Activated CD8-positive, alpha-beta memory T cell treated with anti-CD3 and anti-CD28 coated beads for 1 hour (primary cell): ENCODE measurements at places on chromosomes 6 and 20.

- DNase-seq: no peak
Observed at GRCh38 chr20:21520702-21521595, 7.1 kb upstream of the NKX2-2 start.

DNA sequence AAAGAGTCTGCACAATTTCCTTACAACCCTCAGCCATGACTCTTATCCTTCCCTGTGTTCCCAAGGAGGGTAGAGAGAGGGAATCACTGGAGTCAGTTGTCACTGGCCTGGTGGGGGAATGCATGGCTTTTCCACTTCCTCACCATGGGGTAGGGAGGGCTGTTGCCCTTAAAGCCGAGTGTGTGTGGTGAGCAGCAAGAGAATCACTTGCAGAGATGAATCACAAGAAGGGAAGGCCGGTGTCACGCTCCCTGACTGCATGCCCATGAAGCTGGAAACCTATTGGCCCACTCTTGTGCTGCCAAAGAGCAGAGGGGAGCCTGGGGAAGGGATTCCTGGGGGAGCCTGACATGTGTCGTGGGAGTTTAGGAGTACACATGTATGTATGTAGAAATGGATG is 18.1 kb upstream of the BMP6 start:
- no peak for DNase-seq

DNA sequence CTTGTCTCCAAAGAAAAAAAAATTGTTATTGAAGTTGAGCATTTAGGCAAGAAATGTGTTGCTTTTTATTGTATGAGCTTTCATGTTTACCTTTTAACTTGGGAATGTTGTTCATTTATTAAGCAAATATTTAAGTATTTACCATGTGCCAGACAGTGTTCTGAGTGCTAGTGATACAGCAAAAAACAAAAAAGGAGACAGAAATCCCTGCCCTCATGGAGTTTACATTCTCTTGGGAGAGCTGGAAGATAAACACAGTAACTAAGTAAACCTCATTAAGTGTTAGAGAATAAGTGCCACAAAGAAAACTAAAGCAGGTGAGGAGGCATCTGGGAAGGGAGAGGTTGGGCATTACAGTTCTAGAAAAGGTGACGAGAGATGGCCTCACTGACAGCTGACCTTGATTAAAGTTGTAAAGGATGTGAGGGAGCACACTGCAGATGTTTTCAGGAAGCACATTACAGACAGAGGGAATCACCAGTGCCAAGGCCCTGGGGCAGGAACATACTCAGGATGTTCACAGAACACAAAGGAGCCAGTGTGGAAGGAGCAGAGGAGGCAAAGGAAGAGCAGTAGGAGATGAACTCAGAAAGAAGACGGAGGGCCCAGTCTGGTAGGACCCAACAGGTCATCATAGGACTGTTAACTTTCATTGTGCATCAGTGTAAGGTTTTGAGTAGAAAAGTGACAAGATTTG is 33.5 kb downstream of the XRN2 start:
- DNase-seq: no peak

DNA sequence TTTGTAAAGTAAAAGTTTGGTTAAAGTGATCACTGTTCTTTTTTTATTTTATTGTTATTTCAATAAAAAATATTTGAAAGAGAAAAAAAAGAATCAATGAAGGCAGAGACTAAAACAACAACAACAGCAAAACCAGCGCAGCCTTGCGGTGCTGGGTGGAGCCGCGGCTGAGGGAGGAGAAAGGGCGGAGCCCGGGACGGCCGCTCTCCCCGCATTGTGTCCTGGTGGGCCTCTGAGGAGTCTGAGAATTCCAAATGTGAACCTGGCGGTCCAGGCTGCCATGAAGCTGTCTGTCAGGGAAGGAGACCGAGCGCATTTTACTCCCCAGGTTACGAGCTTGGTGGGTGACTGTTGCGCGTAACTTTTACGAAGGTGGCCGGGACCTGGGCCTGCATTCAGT is 43.2 kb downstream of the TMEM242 start:
- DNase-seq: no peak

- DNase-seq: no peak
Observed at GRCh38 chr6:140225701-140226436, 851.4 kb upstream of the CITED2 start.

- no peak for DNase-seq
Observed at GRCh38 chr20:4216866-4217265, 201.5 kb upstream of the RNF24 start.

DNA sequence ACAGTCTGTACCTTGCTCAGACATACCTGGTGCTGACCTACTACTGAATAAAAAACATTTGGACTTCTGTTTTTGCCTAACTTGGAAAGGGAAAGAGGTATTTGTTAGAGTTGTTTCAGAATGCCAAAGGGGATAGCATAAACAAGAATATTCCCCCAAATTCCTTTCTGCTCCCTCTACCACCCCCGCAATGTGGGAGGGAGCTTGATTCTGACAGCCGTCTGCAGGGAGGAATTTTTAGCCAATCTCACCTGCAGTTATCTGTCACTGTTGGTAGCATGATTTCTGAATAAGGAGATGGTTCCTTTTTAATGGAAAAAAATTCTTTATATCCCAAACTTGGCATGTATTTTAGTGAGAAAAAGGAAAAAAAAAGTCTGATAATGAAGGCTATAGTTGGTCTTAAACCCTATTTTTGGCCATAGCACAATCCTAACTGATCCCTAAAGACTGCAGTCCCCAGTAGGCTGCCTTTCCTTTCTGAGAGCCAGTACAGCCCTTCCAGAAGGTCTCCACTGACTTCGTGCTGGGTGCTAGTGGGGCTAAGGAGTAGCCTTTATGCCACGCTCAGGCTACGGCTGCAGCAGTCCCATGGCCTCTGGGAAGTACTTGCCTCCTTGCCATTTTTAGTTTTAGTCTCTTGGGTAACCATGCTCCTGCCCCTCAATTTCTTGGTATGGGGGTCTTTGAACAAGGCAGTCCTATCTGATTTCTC is 13.6 kb upstream of the PDE7B start:
- DNase-seq: no peak

- no peak for DNase-seq
Observed at GRCh38 chr6:141140905-141141304, 991.8 kb upstream of the GJE1 start.

DNA sequence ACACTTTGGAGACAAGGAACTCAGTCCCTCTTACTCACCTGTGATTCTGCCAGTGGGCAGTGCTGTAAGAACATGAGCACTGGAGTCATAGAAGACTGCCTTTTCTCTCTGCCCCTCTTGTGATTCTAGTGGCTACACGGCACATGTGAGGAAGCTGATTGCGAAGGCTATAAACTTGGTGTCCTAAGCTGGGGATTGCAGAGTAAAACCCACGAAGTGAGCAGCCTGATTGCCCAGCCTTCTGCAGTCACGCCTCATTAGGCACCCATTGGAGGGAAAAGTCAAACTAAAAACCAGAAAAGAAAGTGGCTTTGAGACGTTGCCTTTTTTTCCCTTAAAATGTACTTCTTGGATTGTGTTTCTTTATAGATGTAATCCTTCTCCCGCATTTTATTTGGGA is 748.4 kb upstream of the CHD6 start:
- DNase-seq: no peak

DNA sequence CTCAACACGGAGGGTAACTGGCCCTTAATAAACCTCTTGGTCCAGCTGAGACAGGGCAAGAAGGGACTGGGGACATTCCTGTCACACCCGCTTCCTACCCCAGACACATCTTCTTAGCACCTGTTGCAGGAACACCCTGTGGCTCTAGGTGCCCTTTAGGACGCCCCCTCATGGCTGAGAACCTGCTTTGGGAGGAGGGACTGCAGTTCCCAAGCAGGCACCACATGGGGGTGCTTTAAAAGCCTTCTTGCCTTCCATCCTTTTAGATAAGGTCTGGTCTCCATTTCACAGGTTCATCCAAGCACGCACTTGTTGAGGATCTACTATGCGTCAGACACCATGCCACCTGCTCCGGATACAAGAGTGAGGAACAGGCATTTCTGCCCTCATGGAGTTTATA is 26.6 kb downstream of the NSFL1C start:
- DNase-seq: no peak

GRCh38 chr6:19870322-19870721 is 33.2 kb downstream of the ID4 start:
- no peak for DNase-seq

GRCh38 chr20:25859649-25860530 is 163.2 kb upstream of the ZNF337 start:
- peak; percentile 36 for DNase-seq

- DNase-seq: no peak
Observed at GRCh38 chr6:68726992-68727391, 91.9 kb downstream of the ADGRB3 start.

DNA sequence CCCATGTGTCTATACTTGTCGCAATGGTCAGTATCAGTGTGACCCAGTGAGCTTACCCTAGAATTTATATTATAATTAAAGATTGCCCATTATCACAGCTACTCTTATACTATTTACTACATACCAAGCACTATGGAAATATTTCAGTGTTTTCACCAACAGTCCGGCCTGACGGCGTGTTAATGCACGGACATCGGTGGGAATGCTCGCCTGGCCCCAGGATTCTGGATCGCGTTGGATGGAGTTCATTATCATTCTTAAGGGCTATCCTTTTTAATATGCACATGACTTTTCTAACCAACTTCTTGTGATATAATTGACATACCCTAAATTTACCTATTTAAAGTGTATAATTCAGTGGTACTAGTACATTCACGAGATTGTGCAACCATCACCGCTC is 51.8 kb upstream of the AFDN start:
- no peak for DNase-seq
